ENCODE measurements at places on chromosomes 12 and 14.

DNA sequence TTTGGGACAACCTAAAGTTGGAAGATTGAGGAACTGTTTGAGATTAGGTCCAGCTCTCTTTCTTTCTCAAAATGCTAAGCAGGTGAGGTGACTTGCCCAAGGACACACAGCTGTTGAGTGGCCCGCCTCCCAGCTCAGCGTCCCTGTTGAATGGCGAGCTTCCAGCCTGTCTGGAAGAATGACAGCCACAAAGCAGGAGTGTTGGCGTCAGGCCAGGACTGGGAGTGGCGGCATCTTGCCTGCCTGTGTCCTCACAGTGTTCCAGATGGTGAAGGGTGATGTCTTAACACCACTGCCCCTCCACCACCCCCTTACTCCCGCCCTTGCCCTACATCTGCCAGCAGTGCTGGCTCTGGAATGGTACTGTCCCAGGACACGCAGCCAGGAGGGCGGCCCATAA, 4.4 kb upstream of the CEBPE start:
- DNase-seq = no peak

DNA sequence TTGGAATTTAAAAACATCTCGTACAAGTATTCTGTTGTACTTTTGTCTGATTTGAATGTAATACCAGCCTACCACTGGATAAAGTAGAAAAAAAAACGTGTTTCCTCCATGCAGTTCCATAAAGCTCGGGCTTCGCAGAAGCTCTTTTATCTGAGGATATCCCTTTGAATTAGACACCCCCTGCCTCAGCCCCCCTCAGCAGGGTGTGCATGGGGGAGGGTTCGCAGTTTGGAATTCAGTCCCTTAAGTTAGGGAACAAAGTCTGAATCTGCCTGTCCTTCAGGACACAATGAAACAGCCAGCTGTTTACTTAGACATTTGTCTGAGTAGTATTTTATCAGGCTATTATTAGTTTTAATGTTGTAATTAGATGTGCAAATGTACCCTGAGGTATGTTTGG, 234.0 kb upstream of the CAND1 start:
- DNase-seq = no peak

GRCh38 chr14:38517426-38517825, 261.5 kb upstream of the CLEC14A start:
- no peak for DNase-seq

DNA sequence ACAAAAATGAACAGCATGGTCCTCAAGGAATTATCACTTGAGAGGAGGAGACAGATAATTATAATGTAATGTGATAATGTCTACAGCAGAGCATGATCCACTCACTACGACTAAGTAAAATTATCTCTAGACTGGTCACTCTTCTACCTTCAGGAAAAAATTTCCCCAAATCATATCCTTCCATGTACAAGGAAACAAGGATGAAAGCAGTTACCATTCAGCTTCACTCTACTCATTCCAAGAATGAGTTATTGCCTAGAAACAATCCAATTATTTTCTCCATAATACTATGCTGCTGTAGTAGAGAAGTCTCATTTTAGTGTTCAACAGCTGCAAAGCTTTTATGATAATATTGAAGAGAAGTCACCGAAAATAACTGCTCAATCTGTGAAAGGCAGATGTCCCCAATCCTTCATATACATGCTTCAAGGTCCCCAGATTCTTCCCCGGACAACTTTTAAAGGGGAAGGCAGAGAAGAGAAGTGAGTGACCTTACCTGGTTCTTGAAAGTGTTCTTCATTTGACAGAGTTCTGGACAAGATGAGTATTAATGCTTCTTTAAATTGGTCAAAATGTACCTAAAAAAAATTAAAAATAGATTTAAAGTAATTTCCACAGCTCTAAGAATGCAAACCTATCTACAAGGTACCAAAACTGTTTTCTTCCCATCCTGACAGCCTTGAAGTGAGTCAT, 24.6 kb downstream of the NIN start:
- no peak for DNase-seq

- DNase-seq = no peak
Observed at GRCh38 chr12:108214486-108214885, 85.4 kb downstream of the WSCD2 start.

DNA sequence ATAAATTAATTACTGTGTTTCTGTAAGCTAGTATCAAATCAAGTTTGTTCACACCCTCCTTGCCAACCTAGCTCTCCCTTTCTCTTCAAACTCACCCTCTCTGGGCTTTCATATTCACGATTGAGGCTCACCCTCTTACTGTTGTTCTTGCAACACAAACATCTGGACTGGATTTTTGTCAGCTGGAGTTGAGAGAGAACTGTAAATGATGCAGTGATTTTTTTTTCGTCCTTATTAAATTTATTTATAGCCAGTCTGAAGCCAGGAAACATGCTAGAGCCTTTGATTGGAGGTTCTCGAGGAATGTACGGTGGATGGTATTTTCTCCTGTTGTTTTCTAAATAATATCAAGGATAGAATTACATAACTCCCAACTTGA, 485.1 kb downstream of the ZFP36L1 start:
- no peak for DNase-seq

All from NCI-H1092 (cell line).